ENCODE measurements at places on chromosomes 5 and 9.

DNA sequence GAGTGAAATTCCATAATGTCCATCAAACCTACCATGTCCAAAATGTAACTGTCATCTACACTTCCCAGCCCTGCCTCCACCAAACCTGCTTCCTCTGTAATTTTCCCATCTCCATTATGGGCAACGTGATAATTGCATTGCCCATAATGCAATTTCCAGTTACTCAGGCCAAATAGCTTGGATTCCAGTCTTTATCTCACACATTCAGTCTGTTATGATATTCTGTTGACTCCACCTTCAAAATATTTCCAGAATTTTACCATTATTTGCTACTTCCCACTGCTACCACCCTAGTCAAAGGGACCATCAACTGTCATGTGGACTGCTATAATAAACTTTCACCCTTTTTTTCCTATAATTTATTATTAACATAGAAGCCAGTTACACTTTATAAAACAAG is 256.0 kb downstream of the CWC27 start:
- no peak for DNase-seq

- DNase-seq = no peak
Measured at GRCh38 chr9:101791938-101792337, 53.5 kb upstream of the GRIN3A start.

- DNase-seq = no peak
Measured at GRCh38 chr5:117205894-117206293, 631.3 kb upstream of the SEMA6A start.

DNA sequence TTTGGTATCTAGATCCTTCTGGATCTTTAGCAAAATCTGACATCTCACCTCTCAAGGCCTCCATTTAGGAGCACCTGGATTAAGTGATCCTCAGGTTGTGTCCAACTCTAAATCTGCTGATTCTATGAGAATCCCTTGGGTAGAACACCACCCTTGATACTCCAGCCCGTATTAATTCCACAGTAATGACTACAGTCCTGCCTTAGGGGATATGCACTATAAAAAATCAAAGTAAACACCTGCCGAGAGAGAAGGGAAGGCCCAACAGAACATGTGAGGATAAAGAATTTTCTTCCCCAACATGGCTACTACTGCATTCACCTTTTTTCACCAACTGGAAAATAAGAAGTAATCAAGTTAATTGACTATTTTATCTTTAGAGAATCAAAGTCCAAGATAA is 27.6 kb downstream of the DAP start:
- no peak for DNase-seq

DNA sequence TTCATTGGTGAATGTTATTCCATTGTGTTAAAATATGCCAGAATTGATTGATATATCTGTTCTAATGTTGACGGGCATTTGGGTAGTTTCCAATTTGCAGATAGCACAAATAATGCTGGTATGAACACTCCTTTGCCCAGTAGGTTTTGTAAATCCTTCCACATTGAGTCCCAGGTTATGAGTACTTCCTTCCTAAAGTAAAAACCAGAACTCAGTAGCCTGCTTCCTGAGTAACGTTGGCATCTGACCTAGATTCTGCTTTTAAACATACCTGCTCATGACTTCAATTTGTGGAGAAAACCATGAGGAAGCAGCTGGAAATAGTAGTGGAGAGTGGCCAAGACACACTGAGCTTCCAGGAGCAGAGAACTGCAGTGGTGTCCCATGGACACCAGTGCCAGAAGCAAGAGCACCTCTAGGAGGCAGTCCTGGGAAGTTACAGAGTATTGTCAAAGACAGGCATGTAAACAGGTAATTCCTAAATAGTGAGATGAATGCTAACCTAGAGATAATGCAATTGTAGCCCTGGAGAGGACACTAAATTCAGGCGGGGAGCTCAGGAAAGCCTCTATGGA is 24.3 kb upstream of the RASGRF2 start:
- DNase-seq = no peak

GRCh38 chr9:109828254-109828653 is 48.3 kb downstream of the PALM2AKAP2 start:
- DNase-seq = no peak

DNA sequence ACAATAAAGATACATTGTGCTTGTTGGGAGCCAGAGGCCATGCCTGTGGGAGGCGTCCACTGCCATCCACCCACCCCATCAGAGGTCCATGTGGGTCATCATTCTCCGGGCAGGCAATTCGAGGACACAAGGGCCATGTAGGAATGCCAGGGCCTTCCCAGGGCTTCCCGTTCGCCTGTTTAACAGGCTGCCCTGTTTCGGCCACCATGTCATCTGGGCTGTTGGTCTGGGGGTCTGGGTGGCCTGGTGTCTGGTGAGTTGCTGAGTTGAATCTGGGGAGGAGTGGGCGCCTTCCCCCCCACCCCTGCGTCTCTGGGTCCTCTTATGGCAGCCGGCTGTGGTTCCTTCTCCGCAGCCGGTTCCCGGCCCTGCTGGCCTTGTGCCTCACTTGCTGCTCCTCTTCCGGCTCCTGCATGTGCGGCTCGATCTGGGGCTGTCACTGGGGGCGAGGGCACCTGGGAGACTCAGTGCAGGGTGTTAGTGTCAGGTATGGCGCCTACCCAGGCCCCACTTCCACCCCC is 117.4 kb downstream of the WNK2 start:
- DNase-seq = no peak

DNA sequence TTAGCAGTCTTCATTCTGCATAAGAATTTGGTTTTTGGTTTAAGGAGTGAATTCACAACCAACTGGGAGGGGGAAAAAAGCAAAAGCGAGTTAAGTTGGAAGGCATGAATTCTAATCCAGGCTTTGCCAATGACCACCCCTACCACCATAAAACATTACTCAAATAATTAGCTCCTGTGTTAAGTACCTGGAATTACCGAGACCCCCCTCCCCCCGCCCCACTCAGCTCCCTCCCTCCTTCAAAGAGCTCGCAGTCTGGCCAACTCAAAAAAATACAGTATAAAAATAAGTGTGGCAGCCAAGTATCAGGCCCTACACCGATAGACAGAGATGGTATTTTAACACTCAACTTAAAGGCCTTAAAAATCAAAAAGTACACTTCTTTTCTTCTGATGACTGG is 492 bp downstream of the ATG12 start:
- DNase-seq = no peak

- DNase-seq = no peak
Measured at GRCh38 chr5:128376577-128376976, 161.5 kb downstream of the FBN2 start.

- no peak for DNase-seq
Measured at GRCh38 chr9:131707733-131708157, 32.1 kb downstream of the RAPGEF1 start.

DNA sequence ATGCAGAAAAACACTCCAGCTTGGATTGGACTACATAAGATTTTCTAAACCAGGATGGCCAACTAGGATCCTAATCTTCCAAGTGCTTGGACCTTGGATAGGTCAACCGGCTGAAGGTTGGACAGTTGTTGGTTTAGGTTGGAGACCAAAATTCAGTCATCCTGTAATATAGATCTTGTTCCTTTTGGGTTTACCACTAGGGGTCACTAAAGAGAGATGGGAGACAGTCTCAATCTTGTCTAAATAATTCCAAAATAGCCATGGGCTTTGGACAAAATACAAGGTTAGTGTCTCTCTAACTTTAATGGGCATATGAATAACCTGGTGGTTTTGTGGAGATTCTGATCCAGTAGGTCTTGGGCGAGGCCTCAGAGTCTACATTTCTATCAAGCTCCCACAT is 148.7 kb upstream of the ERCC6L2 start:
- no peak for DNase-seq

GRCh38 chr5:139872052-139872766 is 76.6 kb downstream of the PSD2 start:
- no peak for DNase-seq

DNA sequence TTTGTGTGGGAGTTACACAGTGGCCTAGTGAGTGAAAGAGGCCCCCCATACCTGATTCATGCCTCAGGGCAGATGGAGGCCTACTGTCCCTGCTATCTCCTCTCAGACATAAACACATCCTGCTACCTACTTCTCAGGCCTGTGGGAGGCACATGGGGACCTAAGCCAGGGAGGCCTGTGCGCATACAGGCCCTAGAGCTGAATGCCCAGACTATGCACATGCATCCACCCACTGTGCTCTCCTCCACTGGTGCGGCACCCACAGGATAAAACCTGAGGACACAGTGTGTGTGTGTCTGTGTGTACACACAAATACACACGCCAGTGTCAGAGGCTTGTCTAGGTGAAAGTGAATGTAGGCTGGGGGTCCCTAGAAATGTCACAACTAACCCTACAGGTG is 1.4 kb downstream of the PAX5 start:
- no peak for DNase-seq

GRCh38 chr9:70979966-70980365 is 141.5 kb downstream of the TRPM3 start:
- DNase-seq = no peak

GRCh38 chr5:2761921-2762488 is 10.5 kb upstream of the IRX2 start:
- no peak for DNase-seq

GRCh38 chr5:83518319-83519061 is 46.9 kb downstream of the VCAN start:
- DNase-seq = no peak

DNA sequence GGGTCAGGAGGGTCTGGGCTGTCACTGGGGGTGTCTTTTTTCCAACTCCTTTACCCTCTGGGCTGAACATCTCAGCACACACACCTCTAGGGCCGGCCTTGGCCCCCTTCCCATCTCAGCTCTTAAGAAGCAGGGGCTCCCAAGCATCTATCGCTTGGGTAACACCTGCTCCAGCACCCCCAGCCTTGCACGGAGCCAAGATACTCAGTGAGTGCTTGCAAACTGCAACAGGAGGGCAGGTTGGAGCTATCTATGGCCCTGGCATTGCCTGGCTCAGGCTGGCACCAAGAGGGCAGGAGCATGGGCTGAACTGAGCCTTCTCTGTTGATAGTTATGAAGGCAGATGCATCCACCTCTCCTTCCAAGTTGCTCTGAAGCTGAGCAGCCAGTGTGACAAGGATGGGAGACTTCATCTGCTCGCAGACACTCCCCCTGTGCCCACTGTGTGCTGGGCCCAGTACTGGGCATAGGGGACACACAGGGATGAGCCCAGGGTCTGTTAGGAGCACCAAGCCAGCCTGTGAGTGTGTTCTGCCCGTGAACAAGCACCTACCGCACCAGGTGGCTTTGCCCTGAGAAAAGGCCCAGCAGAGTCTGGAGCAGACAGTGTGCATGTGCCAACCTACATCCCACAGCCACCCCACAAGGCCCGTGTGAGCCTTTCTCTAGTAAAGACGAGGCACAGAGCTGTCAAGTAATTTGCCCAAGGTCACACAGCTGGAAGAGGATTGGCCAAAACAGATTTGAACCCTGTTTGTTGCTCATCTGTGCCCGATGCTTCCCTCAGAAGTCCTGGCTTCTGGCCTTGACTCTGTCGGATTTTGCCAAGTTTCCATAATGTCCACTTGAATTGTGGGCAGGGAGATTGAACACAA is 58.2 kb downstream of the PHF2 start:
- DNase-seq = no peak

DNA sequence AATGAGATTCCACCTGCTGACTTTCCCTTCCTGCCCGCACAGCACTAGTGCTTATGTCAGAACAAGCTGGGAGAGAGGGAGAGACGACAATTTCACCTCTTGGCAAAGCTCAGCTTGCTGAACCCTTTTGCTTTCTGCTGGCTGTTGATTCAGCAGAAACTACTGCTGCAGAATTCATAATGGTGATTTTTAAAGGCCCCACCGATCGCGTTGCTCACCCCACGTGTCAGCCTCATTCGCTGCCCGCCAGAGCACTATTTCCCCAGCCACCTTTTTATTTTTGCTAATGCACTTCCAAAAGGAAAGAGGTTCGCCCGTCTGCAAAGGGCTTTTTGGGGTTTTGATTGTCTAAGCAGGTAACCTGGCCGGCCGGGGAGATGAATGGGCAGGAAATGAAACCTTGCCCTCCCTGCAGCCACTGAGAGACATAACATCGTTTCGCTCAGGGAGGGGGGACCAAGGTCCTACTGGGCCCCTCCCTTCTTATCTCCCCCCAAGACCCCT is 1.3 kb downstream of the PPP2R2B start:
- no peak for DNase-seq

GRCh38 chr5:92640340-92640739 is 940.7 kb downstream of the NR2F1-AS1 start:
- no peak for DNase-seq

GRCh38 chr5:180069589-180070247 is 1.8 kb downstream of the RNF130 start:
- no peak for DNase-seq

DNA sequence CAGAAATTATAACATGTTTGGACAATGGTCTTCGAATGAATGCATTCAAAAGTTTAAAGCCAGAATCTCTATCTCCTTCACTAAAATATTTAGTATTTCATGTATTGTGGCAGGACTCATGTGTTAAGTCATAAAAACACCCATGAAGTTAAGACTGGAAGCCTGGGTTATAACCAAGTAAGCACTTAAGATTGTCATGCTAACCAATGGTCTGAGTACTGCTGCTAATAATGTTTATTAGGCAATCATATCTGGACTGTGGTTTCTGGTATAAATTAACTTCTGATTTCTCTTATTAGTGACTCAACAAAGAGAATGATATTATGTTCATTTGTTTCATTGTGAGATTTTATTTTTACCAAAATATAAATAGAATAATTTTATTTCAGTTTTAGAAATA is 297.9 kb upstream of the EDIL3 start:
- DNase-seq = no peak

DNA sequence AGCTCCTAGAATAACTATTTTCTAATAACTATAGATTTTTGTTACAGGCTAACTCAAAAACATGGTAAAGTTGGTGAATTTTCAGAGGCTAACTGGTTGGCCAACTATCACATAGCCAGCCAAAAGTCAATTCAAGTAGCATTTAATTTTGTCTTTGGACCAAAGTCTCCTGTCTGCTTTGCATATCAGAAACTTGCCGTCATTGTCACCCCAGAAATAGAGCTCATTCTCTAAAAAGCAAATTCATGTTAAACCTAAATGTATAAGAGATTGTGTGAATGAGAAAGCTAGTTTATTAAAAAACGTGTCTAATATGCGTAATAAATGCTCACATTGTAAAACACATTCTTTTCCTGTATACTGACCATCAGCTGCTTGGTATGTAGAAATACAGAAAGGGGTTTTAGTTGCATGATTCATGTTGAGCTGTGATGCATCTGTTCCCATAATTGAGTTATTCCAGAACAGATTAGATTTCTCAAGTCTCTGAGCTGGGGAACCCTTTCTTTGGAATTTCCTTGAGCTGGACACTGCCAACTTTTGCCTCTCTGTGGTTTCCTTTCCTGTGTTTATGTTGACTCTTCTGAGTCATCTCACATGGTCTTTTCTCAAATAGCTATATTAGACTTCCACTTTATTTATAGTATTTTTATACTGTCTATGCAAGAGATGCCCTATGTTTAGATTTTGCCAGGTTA is 7.3 kb downstream of the SRFBP1 start:
- no peak for DNase-seq

DNA sequence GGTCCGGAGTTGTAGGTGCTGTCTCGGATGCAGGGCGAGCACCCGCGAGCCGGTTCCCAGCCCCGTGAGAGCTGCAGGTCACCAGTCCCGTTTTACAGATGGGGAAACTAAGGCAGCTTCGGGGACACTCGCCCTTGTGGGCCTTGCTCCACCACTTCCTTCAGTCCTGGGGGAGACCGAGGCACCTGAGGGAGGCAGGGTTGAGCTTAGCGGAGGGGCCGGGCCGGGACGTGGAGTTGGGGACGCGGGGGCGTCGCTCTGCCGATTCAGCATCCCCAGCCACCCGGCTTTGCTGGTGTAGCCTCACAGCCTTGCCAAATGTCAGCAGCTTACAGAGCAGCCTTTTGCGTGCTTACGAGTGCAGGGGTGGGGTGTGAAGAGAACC is 530 bp downstream of the BBLN start:
- peak; percentile 43 for DNase-seq

Data from stimulated activated CD4-positive, alpha-beta T cell treated with anti-CD3 and anti-CD28 coated beads, Interleukin-4, amount 100 ng/mL, for 48 hours (primary cell).